Colonic mucosa (tissue), 4 donors: ENCODE measurements at places on chromosomes 3 and 15. TPM values are rescaled to one million over a fixed set of nuclear protein-coding genes. Genes with fewer than 3 reads are reported as not detected.

The TRIM42 gene
- total RNA-seq = not detected

GRCh38 chr15:74866090-74866489 is 7.1 kb downstream of the SCAMP2 start:
- no peak for DNase-seq

The SPRED1 gene
- total RNA-seq = 28.0 TPM

DNA sequence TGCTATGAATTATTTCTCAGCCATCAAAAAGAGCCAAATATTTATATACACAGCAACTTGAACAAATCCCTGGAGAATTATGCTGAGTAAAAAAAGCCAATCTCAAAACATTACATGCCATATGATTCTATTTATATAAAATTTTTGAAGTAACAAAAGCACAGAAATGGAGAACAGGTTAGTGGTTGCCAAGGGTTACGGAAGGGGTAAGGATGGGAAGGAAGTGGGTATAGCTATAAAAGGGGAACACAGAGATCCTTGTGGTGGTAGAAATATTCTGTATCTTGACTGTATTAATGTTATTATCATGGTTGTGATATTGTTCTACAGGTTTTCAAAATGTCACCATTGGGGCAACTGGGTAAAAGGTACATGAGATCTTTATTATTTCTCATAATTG is 62.3 kb upstream of the ASB14 start:
- DNase-seq = no peak

DNA sequence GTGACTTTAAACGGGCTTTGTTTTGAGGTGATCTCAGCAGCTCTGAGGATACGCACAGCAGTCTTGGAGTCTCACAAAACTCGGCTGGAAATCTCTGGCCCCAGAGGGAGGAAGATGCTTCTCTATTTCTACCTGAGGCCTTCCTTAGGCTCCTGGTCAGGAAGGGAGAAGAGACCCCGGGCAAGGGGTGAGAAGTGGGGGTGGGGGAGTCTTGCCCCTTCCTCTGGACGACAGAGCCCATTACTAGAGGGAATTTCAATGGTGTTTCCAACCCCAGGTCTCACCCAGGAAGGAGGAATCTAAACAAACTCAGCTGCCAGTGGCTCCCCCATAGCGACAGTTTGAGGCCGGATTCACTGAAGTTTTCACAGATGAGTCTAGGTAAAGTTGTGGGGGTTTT is 37.4 kb upstream of the PCSK6 start:
- no peak for DNase-seq

- DNase-seq = no peak
These were observed 68.2 kb upstream of the ADAMTSL3 start for GRCh38 chr15:83585601-83586335.

The PAK6 gene
- total RNA-seq = 4.9 TPM

- no peak for DNase-seq
These were observed 861.8 kb downstream of the SQOR start for GRCh38 chr15:46496491-46497115.

The PARP3 gene
- 18.0 TPM for total RNA-seq

DNA sequence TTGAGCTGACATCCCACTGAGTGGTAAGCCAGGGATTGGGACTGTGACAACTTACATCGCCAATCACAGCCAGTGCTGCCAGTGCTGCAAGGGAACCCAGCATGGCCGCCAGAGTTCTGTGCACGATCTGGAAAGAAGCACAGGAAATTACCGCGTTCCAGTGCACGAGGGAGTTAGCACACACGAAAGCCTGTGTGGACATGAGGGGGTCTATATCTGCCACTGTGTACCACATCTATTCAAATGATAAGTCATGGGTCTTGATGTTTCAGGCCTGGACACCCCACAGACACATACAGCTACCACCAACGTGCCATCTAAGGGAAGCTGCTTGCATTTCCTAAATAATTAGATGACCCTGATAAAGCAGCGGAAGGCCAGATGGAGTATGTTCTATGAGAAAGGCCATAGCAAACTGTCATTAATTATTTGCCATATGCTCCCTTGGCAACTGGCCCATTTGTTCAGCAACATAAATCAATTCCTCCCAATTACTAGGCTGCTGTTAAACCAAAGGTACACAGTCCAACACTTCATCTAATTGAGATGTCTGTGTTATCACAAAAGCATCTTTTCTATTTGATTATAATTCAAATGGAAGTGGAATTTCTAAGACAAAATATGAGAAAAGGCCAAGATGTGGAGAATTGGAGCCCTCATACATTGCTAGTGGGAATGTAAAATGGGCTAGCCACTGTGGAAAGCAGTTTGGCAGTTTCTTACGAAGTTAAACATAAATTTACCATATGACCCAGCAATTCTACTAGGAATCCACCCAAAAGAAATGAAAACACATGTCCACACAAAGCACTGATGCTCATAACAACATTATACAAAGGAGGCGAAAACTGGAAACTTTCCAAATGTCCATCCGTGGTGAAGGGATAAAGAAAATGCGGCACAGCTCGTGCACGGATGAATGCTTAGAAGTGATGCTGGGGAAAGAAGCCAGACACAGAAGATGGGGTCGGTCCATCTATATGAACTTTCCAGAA is 108.3 kb downstream of the OCA2 start:
- no peak for DNase-seq

The BCHE gene
- 1.6 TPM for total RNA-seq

The PFN2 gene
- total RNA-seq = 40.3 TPM

The WDR93 gene
- 0.13 TPM for total RNA-seq

The DYNC1LI1 gene
- total RNA-seq = 21.6 TPM

The MYZAP gene
- 11.7 TPM for total RNA-seq

- DNase-seq = no peak
These were observed 1.5 kb downstream of the RAB7A start for GRCh38 chr3:128727485-128727884.

The PPP1R14D gene
- total RNA-seq = 166 TPM

- DNase-seq = no peak
These were observed 36.5 kb downstream of the TGFBR2 start for GRCh38 chr3:30642849-30643361.

GRCh38 chr15:31265090-31265870 is 61.4 kb upstream of the KLF13 start:
- DNase-seq = peak; percentile 80

DNA sequence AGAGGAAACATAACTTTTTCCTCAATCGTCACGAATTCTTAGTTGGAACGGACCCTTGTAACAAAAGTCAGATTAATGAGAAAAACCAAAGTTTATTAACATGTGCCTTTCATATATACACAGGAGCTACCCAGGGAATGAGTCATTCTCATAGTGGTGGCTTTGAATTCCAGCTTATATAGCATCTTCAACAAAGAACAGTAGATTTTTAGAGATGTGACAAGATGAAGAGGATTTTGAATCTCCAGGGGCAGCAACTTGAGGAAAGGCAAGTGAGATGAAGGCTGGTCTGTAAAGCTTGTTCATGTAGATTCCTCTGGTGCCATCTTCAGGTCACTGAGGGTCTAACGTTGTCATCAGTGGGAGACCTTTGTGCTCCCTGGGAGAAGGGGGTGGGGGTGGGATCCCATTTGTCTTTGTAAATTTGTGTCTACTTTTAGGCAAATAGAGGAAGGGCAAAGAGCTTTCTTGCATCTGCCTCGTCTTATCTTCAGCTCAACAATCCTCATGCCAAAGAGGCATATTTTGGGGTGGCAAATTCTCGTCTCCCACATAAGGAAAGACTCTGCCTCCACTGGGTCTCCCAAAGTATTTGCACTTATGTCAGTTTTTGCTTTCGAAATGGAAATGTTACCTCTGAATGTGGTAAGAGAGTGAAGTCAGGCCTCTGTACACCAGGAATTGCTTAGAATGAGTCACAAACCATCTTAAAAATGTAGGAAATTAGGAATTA is 29.5 kb downstream of the CLEC3B start:
- no peak for DNase-seq

The GOLGA8S gene
- not detected for total RNA-seq

The LRRC15 gene
- total RNA-seq = 0.89 TPM

DNA sequence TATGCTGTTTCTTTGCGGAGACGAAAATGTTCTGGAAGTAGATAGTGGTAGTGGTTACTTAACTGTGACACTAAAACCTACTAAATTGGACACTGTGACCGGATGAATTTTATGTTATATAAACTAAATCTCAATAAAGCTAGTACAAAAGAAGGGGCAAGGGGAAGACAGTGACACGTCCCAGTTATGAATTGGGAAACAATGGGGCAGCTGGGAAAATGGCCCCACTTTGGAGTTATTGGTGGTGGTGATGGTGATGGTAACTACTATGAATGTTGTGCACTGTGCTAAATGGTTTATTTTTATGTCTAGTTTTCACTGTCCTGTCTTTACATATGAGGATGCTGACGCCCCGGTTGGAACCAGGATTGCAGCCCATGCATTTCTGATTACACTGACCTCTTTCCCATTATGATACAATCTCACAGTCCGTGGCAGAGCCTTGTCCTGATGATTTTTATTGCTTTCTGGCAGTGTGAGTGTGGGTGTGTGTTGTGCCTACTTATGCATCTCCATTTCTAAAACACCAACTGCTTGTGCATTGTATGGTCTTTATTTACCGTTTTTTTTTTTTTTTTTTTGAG is 192.0 kb downstream of the FNDC3B start:
- DNase-seq = no peak

GRCh38 chr3:186806089-186807055 is at the start of gene RFC4:
Gene RFC4 (minus strand): TSS chr3:186806482. CDS start chr3:186804713, 1,769 bp downstream.
- peak; percentile 91 for DNase-seq

DNA sequence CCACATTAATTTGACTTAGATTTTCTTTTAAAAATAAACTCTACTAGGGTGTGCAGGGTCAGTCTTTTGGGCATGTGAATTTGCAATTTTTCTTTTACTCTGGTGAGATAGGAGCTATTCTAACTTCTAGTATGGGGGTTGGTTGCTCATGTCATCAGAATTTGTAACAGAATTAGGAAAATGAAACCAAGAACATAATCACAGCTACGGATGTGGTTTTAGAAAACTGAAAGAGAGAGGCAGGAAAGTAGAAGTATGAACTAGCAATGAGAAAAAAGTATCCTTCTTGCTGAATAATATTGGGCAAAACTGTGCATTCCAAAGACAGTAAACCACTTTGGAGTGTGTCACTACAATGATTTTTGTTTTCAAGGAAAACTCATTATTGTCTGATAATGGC is 43.3 kb downstream of the ADPGK start:
- DNase-seq = no peak
